ENCODE measurements at places on chromosomes 11 and 22.

DNA sequence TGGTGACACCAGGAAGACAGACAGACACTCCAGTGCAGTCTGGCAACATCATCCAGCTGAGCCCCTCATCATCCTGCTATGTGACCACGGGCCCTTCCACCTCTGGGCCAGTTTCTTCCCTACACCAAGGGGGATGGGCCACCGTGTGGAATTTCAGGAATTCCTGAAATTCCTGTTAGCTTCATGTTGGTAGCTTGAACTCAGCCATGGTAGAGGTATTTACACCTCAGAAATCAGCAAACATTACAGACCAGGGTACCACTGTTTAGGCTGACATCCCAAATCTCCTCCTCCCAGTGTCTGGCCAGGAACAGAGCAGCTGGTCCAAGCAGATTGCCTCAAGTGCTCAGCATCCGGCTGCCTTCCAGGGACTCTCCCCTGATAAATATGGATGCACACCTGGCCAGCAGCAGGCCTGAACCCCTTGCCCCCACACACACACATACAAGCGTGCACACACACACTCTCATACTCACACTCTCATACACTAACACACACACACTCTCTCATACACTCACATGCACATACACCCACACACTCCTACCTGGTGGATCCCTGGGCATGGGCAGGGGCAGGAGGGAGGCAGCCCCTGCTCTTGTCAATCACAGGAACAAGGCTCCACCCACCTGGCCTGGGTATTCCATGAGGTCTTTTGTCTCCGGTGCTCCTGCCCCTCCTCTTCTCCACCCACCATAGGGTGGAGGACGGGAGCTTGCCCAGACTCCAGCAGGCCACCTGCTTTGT is 85.2 kb downstream of the BUD13 start:
- DNase-seq = no peak

DNA sequence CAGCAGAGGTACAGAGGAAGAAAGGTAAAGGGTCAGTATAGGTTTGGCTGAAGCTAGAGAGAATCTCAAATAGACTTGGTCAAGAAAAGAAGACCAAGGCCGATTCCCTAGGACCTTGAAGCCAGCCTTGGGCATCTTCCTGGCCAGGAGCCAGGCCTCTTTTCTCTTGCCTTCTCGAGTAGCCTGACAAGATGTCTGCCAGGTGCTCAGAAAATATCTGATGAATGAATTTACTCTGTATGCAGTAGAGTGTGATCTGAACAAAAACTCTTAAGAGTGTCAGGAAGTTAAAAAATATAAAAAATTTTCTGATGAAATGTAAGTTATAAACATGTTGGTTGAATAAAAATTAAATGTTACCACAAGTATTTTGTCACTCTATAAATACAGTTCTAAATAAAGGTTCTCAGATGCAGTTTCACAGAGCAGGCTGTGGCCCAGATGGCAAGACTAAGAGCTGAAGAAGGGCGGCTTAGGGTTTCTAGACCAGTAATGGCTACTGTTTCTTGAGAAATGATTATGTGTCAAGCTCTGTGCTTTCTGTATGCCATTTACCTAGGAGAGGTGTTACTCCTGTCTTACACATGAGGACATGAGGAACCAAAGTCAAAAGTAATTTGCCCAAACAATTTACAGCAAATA is 98.1 kb downstream of the ATXN10 start:
- DNase-seq = no peak

DNA sequence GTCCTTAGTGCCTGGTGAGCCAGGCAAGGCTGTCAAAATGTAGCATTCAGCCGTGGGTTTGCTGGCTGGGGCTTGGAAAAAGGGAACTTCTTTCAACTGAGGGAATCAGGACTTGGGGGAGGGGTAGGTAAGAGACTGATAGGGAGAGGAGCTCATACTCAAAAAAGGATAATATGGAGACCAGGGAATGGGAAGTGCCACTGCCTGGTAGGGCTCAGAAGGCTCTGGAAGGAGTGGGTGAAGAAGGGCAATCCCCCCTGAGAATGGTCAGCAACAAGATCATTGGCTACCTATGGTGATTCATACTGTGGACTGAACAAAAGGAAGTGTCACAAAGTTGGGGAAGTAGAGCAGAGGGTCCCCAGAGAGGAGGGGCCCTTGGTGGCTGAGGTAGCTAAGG is 1.9 kb downstream of the CNGA4 start:
- no peak for DNase-seq

DNA sequence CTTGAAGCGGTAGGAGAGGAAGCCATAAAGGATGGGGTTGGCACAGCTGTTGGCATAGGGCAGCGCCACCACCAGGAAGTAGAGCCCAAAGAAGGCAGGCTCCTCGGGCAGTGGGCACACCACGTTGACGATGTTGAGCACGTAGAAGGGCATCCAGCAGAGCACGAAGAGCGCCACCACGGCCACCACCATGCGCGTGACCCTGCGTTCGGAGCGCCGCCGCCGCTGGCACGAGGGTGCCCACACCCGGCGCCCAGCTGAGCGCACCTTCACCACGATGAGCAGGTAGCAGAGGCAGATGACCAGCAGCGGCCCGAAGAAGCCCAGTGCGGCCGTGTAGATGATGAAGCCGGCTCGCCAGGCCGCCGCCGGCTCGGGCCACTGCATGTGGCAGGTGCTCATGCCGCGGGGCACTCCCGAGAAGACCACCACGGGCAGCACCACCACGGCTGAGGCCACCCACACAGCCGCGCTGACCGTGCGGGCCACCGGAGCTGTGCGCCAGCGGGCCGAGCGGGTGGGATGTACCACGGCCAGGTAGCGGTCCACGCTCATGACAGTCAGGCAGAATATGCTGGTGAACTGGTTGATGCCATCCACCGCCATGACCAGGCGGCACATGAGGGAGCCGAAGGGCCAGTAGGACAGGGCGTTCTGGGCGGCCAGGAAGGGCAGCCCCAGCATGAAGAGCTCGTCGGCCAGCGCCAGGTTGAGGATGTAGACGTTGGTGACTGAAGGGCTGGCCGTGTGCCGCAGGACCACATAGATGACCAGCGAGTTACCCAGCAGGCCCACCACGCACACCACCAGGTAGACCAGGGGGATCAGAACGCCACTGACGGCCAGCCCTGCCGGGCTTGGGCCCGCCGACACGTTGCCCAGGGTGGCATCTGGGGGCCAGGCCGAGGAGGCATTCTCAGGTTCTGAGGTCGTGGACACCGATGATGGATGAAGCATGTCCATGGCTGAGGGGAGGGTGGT is 5.1 kb downstream of the SSTR3 start:
- DNase-seq = no peak

- DNase-seq = peak; percentile 61
Observed at GRCh38 chr11:14907411-14908213, 15.6 kb upstream of the CYP2R1 start.

DNA sequence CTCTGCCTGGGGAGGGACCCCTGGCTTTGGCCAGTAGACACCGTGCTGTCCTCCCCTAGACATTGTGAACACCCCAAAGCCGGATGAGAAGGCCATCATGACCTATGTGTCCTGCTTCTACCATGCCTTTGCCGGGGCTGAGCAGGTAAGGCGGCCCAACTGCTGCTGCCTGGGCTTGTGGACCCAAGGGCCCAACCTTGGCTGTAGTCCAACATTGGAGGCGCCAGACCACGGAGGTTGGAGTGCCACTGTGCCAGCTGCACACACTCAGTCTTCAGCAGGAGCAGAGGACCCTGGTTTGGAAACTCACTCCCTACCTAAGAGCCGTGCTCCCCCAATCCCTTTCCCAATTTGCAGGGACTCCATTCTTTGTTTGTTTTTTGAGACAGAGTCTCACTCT is 9.4 kb downstream of the ACTN3 start:
- DNase-seq = no peak

GRCh38 chr11:116611998-116612620 is 160.7 kb downstream of the BUD13 start:
- DNase-seq = peak; percentile 53

DNA sequence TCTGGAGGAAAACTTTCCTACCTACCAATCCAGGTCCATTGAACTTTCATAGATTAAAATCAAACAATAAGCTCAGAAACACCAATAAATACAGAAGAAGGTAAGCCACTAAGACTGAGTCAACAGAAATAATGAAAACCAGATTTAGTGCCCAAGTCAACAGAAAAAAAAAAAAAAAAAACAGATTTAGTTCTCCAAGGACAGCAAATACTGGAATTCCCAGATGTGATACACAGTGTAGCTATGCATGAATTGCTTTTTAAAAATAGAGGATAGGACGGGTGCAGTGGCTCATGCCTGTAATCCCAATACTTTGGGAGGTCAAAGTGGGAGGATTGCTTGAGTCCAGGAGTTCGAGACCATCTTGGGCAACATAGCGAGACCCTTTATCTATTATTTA is 15.7 kb downstream of the DMC1 start:
- DNase-seq = no peak

DNA sequence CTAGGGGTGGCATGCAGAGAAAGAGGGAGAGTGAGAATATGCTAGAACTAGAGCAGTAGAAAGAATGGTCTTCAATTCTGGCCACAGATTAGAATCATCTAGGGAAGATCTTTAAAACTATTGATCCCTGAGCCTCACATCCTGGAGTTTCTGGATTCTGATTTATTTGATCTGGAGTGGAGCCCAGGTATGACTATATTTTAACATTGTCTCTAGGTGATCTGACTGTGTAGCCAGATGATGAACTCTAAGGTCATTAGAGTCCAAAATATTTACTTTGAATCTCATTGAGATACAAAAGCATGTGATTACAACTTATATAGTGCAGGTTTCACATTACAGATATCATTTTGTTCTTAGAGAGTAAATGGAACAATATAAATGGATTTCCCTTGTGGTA is 79.7 kb downstream of the FDX1 start:
- no peak for DNase-seq

- DNase-seq = no peak
Observed at GRCh38 chr11:93740031-93740729, 1.1 kb downstream of the TAF1D start.

DNA sequence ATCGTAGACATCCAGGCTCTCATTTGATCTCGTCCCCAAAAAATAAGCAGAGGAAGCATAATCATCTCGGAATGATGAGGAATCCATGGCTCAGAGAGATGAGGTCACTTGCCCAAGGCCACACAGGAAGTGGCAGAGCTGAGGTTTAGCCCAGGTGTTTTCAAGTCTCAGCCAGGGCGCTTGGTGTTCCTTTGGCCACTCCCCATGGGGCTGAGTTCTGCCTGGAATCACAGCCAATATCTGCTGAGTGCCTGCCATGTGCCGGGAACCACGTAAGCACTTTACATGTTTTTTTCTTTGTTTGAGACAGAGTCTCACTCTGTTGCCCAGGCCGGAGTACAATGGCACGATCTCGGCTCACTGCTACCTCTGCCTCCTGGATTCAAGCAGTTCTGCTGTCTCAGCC is 29.5 kb upstream of the MYH9 start:
- DNase-seq = peak; percentile 43

GRCh38 chr11:120710354-120711131 is 199.0 kb downstream of the GRIK4 start:
- DNase-seq = no peak

DNA sequence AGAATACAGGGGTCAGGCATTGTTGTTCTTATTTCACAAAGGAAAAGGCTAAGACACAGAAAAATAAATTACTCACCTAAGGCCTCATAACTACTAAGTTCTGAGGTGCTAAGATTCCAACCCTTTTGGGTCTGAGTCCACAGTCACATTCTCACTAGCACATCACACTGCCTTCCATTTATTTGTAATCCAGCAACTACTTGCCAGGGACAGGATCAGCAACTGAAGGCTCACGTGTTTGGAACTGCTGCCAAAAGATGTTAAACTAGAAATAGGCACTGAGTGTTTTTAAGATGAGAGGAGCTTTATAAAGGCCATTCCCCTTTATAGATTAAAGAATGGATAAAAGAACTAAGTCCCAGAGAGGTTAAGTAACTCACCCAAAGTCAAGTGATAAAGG is 58.0 kb downstream of the CADM1 start:
- no peak for DNase-seq

DNA sequence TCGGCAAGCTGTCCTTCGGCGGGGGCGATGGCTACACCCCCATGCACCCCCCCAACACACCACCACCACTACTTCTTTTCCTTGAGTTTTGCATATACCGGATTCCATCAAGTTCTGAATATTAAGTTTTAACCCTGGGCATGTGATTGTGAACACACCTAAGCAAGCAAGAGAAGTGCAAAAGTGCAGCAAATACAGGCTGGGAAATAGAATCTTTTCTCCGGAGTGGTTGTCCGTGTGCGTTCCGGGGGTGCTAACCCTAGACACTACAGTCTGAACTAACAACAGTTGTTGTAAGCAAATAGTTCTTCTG is 574 bp downstream of the PRSS23 start:
- no peak for DNase-seq

GRCh38 chr11:69490516-69490915 is 9.1 kb downstream of the LINC01488 start:
- DNase-seq = no peak

- no peak for DNase-seq
Observed at GRCh38 chr22:44524806-44525205, 26.8 kb upstream of the RTL6 start.

DNA sequence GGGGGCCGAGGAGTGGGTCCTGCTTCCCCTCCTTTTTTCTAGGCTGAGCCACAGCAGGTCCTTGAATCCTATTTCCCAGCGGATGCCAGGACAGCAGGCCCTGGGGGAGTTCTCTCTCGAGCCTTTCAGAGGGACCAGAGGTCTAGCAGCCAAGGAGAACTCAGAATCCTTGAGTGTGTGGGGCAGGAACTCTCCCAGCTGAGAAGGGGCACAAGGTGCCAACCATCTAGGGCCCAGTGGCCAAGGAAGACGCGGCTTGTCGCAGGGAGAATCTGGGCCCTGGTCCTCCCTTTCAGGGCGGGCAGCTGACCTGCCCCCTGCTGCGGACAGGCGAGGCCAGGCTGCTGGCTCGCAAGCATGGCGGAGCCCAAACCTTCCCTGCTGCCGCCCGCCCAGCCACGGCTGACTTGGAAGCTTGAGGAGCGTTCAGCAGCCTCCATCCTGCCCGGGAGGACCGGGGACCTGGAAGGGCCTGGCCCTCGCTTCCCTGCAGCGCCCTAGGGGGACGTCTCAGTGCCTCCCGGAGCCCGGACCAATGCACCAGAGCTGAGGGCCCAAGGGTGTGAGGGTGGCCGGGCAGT is 972 bp upstream of the TSSC4 start:
- DNase-seq = peak; percentile 94

- no peak for DNase-seq
Observed at GRCh38 chr22:36894266-36894665, 19.2 kb upstream of the CSF2RB start.

- DNase-seq = no peak
Observed at GRCh38 chr11:124829986-124830385, 29.8 kb upstream of the MSANTD2 start.

GRCh38 chr11:80559942-80560341 is 1119.1 kb upstream of the TENM4 start:
- DNase-seq = no peak

GRCh38 chr11:81070948-81071347 is 1630.1 kb upstream of the TENM4 start:
- DNase-seq = no peak

GRCh38 chr22:35900483-35901168 is 128.0 kb downstream of the RBFOX2 start:
- no peak for DNase-seq

DNA sequence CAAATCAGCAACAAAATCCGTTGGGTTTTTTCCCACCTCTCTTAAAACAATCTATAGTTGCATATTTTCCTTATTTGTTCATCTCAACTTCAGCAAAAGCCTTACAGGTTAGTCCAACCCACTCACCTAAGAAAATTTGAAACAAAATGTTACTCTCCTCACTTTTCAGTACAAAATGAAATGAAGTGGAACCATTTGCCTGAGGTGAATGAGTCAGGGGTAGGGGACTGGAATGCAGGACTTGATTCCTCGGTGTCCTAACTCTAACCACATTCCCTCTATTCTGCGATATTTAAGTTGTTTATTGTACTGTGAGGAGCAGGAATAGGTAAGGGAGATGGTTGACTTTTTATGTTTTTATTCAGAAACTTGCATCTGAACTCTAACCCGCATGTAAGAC is 16.4 kb downstream of the ATP5MG start:
- no peak for DNase-seq

All from lower leg skin (tissue), 4 donors.